Activated CD4-positive, alpha-beta memory T cell treated with anti-CD3 and anti-CD28 coated beads, Interleukin-2, amount 10 ng/mL, durations not matched to agents 7 days and 5 days (primary cell): ENCODE measurements at places on chromosomes 1 and 21. TPM values are rescaled to one million over a fixed set of nuclear protein-coding genes. Genes with fewer than 3 reads are reported as not detected.

MYCL gene
- total RNA-seq, result 0.18 TPM

- H3K27me3 ChIP-seq, result no peaks in the 10 kb centered on the region
- no peak overlapping the region for H3K4me3 ChIP-seq
- H3K27ac ChIP-seq, result no peak overlapping the region
- H3K36me3 ChIP-seq, result peaks cover 76% of the 10 kb centered on the region
- peaks cover 2% of the 10 kb centered on the region for H3K4me1 ChIP-seq
Measured at GRCh38 chr1:163347106-163347505, 25.4 kb downstream of the NUF2 start.

GRCh38 chr1:26791148-26791547 lies 3.4 kb downstream of the PIGV start:
- peaks cover 29% of the 10 kb centered on the region for H3K36me3 ChIP-seq
- peak overlapping the region; percentile 100 for H3K27ac ChIP-seq
- H3K4me1 ChIP-seq, result peaks cover 60% of the 10 kb centered on the region
- peak overlapping the region; percentile 79 for H3K4me3 ChIP-seq
- no peak for DNase-seq

- no peak for DNase-seq
- no peaks in the 10 kb centered on the region for H3K27me3 ChIP-seq
- H3K36me3 ChIP-seq, result peaks cover 45% of the 10 kb centered on the region
- no peak overlapping the region for H3K4me3 ChIP-seq
- peaks cover 43% of the 10 kb centered on the region for H3K4me1 ChIP-seq
- H3K27ac ChIP-seq, result no peak overlapping the region
Measured at GRCh38 chr1:23748016-23748415, 4.7 kb downstream of the ELOA start.

IL10 gene
- 0.73 TPM for total RNA-seq

GRCh38 chr1:6488602-6489382 lies 2.7 kb downstream of the PLEKHG5 start:
- peaks cover 21% of the 10 kb centered on the region for H3K4me1 ChIP-seq
- H3K27me3 ChIP-seq, result peaks cover 23% of the 10 kb centered on the region
- H3K36me3 ChIP-seq, result no peaks in the 10 kb centered on the region
- no peak for DNase-seq

GRCh38 chr1:27016376-27016775 lies 3.7 kb upstream of the TENT5B start:
- H3K27ac ChIP-seq, result no peak overlapping the region
- no peak overlapping the region for H3K4me3 ChIP-seq
- no peaks in the 10 kb centered on the region for H3K36me3 ChIP-seq
- DNase-seq, result no peak
- H3K27me3 ChIP-seq, result peaks cover 25% of the 10 kb centered on the region

DNA sequence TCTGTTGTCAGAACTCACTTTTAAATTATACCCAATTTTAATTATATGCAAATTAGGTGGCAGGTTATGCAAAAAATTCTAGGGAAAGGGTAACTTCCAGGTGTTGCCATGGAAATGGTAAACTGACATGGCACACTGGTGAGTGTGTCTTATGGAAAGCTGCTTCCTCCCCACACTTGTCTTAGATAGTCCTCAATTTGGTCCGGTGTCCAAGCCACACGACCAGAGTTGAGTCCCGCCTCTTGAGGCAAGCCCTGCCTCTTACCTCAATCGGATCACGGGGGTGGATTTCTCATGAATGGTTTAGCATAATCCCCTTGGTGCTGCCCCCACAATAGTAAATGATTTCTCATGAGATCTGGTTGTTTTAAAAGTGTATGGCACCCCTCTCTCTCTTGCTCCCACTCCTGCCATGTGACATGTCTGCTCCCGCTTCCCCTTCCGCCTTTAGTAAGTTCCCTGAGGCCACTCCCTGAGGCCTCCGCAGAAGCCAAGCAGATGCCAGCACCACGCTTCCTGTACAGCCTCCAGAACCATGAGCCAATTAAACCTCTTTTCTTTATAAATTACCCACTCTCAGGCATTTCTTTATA lies 74.9 kb downstream of the MATN1 start:
- peaks cover 8% of the 10 kb centered on the region for H3K27me3 ChIP-seq
- H3K27ac ChIP-seq, result no peak overlapping the region
- H3K4me1 ChIP-seq, result no peaks in the 10 kb centered on the region
- H3K36me3 ChIP-seq, result no peaks in the 10 kb centered on the region
- no peak for DNase-seq
